ENCODE measurements at places on chromosomes 2 and 18.

- no peak for DNase-seq
Observed at GRCh38 chr2:98522854-98523253, 78.2 kb downstream of the INPP4A start.

DNA sequence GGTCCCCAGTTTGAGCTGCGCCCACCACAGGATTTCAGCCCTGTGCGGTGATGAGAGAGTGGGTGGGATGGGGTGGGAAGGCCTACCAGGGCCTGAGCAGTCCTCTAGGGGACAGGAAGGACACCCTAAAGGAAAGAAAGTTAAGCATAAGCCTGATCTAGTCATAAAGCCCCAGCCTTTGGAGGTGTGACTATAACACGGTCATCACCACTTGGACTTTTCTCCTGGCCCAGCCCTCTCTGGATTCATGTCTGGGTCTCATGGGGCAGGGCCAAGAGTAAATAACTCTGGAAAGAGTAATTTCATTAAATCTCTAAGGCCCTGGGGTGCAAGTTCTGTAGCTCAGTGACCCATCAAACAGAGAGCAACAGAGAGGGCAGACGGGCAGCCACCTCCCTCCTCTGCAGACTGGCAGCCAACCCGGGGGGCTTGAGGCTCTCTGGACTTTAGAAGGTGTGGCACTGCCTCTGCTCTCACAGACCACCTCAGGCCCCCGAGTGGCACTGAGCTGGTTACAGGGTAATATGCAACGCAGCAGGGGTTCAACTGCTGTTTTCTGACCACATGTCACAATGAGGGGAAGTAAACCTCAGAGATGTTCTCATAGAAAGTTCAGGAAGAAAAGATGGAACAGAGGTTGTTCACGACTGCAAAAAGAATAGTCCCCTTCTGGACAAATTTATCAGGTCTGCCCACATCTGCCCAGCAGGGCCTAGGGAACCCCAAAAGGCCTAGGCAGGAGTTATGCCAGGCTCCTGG, 41.5 kb downstream of the TGFA start:
- no peak for DNase-seq

DNA sequence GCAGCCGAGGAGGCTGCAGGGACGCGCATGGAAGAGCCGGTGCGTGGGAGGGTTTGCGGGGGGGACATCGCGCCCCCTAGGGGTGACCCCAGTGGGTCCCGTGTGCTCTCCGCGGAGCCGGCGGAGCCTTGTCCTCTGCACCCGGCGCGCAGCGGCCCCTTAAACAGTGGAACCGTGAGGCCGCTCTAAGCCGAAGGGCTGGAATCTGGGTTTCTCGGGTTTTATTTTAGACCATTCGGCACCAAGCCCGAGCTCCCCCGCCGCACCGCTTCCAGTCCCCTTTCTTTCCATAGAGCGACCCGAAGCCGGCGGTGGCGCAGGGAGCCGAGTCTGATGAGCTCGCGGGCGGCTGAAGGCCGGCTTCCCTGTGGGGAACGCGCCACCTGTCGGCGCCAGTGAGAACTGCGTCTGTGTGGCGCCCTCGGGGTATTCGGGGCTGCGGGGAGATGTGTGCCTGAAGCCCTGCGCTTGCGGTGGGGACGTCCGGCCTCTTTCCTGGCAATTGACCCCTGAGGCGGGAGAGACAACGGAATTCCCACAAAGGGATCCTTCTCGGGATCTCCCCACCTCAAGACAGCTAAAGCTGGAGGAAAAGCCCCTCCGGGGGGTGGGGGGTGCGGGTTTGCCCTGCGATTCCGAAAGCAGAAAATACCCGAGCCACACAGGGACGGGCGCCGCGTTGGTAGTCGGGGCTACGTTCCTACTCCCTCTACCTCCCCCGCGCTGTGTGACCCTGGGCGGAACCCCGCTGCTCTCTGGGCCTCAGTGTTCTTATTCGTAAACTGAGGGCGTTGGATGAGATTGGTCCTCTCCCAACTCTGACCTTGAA, 8.2 kb upstream of the EN1 start:
- DNase-seq = peak; percentile 77

DNA sequence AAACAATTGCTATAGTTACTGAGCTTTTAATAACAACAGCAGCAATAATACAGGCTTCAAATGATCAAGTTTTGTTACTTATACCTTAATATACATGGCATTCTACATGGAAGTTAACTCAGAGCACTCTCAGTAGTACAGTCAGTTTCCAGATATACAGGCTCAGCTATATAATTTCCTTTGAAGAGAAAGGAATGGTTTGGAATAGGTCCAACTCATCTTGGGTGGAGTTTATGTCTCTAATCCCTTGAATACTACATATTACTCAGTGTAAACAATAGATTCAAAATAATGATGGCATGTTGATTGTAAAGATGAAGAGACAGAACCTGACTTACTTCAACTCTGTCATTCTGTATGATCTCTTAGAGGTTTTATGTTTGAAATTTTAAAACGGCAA, 174.9 kb downstream of the EPHA4 start:
- DNase-seq = no peak

DNA sequence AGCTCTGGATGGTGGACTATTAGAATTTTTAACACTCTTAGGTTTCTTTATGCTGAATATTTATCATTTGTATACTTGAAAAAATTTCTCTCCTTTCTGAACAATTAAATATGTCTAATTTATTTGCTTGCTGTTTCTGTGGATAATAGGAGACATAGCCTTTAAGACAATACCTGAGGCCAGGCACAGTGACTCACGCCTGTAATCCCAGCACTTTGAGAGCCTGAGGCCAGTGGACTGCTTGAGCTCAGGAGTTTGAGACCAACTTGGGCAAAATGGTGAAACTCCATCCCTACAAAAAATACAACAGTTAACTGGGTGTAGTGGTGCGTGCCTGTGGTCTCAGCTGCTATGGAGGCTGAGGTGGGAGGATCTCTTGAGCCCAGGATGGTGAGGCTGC, 54.7 kb downstream of the FAM117B start:
- no peak for DNase-seq

- no peak for DNase-seq
Observed at GRCh38 chr2:117726747-117727146, 87.7 kb upstream of the DDX18 start.

DNA sequence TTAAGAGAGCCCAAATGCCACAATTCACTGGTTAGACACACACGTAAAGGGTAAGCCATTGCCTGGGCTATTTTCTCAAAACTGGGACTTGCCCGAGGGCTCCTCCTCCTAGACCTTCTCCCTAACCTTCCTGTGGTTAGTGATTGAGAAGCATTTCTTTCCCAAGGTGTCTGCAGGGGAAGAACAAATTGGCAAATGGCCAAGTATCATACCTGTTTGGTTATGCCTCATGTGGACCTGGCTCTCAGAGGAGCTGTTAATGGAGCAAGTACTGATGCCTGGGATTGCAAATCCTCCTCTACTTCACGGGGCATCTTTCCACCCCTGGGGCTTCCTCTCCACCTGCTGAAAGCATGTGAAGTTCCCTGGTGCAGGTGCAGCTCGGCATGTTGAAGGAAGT, 187.5 kb upstream of the CYRIA start:
- no peak for DNase-seq

GRCh38 chr2:162221064-162221463, 22.2 kb downstream of the FAP start:
- peak; percentile 35 for DNase-seq

- DNase-seq = no peak
Observed at GRCh38 chr2:230930149-230930780, 5.2 kb upstream of the GPR55 start.

DNA sequence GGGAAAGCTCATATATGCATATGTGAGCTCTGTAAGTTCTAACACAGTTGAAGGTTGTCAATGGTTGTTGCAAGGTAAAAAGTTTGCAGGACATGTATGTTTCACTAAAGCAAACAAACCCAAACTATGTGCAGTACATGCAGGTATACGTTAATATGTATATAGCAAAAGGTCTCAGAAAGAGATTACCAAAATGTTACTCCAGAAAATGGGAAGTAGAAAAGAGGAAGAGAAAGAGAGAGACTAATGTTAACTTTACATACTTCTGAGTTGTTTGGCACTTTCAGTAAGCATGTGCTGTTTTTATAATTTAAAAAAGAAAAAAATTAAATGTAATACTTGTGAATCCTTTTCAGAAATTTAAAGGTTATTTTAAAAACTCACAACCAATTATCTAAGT, 32.8 kb upstream of the PEX13 start:
- DNase-seq = no peak

DNA sequence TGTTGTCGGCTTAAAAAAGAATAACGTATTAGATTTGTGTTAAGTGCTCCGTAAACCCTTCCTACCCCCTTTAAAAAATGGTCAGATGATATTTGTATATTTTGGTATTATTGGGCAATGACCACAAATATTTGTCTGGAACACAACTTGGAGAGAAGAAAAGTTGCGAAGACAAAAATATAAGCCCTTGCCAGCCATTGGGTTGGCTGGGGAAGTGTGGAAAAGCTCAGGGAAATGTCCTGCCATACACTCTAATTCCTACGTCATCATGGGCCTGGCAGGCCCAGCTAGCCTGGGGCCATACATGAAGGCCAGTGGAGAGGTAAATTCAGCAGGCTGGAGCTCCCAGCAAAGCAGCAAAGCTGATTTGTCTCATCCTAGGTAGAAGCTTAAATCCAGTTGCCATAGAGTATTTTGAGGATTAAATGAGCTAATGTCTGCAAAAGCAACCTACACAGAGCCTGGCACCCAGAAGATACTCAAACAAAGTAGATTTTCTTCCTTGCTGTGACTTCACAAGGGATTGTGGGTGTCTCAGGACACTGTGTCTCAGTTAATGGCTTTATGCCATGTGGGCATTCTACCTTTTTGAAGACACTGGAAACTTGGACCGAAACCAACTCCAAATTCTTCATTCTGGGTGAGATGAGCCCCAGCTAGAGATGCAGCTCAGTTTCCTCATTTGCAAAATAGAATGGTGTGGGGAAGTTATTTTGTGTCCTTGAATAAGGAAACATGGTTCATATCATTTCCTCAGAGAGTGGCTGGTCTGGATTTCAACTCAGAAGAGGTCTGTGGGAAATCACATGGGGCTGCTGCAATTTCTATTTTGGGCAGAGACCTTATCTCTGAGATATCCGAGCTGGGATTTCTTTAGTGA, 87.9 kb upstream of the MAP4K3 start:
- DNase-seq = no peak

DNA sequence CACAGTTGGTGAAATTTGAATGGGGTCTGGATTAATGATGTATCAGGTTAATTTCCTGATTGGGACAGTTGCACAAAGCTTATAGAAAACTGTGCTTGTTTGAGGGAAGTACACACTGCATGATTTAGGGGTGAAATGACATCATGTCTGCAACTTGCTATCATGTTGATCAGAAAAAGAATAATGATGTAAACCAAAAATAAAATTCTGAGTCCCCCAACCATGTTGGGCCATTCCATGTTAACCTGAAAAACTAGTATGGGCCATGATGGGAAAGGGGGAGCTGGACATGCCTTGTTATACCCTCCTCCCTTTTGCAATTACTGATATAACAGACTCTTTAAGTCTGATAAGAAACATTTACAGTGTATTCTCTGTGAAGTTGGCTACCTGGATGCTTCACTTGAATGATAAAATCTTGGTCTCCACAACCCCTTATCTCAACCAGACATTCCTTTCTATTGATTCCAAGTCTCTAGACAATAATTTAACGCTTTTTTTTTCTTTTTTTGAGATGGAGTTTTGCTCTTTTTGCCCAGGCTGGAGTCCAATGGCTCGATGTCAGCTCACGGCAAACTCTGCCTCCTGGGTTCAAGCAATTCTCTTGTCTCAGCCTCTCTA, 4.2 kb upstream of the INO80B start:
- no peak for DNase-seq

- no peak for DNase-seq
Observed at GRCh38 chr2:238688193-238689153, 159.4 kb upstream of the TWIST2 start.

GRCh38 chr2:124874219-124874618, 849.1 kb downstream of the CNTNAP5 start:
- no peak for DNase-seq

- no peak for DNase-seq
Observed at GRCh38 chr2:120847700-120848321, 112.1 kb downstream of the GLI2 start.

DNA sequence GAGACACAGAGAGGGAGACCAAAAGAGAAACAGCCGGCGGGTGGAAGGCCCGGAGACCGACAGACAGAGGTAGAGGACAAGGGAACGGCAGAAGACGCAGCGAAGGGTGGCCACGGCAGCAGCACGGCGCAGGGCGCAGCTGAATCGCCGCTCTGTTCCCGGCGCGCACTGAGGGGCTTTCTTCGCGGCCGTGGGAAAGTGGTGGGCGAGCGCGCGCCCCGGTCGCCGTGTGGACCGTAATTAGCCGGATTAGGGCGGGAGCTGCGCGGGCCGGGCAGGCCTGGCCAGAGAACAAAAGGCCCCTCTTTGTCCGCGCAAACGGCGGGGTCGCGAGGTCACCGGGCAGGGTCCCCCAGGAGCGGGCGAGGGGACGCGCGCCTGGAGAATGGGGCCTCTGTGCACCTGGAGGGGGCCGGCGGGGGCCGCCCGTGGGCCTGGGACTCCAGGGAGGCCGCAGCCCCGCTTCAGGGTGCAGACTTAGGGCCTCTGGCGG, 158.3 kb downstream of the ZFP36L2 start:
- no peak for DNase-seq

DNA sequence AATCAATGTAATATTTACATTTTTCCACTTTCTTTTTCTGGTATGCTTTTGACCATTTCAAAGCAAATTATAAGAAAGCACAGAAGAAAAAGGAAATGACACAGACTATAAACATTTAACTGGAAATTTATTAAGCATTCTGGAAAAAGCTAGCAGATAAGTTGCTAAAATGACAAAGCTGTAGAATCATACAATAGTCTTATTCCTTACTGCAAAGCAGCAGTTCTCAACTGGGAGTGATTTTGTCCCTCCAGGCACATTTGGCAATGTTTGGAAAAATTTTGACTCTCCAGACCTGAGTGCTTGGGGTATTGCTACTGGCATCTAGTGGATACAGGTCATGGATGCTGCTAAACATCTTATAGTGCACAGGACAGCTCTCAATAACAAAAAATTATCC, 75.1 kb downstream of the MBD5 start:
- DNase-seq = no peak

- no peak for DNase-seq
Observed at GRCh38 chr2:227374158-227374557, 4.9 kb downstream of the TM4SF20 start.

GRCh38 chr2:40202798-40203400, 249.0 kb downstream of the SLC8A1 start:
- DNase-seq = no peak

DNA sequence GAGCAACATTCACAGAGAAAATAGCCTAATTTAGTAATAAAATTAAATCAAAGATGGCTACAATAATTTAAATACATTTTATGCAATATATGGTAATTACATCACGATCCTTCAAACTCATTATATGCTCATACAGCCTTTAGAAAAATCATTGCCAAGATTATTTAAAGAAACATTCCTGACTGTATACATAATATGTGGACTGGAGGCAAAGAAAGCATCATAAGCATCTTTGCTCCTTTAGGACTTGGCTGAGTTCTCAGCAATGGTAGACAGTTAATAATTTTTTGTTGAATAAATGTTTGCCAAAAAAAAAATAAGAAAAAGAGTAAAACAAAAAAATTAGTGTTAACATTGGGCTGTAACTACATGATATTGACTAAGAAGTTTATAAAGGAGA, 26.9 kb downstream of the NCKAP5 start:
- DNase-seq = no peak

All from activated B cell treated with CpG ODN at 0.5 μM for 24 hours (primary cell).